ENCODE measurements at places on chromosomes 7 and 10.

DNA sequence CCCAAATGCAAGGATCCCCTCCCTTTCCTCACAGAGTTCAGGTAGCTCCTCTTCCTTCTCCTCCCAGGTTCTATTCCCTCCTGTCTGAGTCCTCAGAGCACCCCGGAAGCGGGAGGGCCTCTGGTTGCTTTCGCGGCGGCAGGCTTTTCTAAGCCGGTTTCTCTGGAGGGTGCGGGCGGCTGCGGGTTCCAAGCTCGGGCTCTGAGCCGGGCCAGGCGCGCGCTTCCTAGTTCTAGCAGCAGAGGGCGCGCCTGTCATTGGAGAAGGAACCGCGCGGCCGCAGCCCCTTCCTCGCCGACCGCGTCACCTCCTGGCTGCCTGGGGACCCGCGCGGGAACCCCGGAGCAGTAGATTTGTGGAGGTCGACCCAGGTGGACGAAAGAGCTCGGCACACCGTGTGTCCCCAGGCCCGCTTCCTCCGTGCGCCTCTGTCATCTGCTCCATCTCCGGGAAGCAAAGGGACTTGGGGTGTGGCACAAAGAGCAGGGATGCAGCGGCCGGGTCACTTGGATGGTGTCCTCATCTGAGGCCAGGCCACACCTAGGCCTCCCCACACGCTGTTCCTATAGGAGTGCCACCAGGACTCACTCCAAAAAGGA, 389.0 kb upstream of the PODXL start:
- DNase-seq = peak; percentile 26

GRCh38 chr7:3461923-3462322, 160.9 kb downstream of the SDK1 start:
- DNase-seq = no peak

DNA sequence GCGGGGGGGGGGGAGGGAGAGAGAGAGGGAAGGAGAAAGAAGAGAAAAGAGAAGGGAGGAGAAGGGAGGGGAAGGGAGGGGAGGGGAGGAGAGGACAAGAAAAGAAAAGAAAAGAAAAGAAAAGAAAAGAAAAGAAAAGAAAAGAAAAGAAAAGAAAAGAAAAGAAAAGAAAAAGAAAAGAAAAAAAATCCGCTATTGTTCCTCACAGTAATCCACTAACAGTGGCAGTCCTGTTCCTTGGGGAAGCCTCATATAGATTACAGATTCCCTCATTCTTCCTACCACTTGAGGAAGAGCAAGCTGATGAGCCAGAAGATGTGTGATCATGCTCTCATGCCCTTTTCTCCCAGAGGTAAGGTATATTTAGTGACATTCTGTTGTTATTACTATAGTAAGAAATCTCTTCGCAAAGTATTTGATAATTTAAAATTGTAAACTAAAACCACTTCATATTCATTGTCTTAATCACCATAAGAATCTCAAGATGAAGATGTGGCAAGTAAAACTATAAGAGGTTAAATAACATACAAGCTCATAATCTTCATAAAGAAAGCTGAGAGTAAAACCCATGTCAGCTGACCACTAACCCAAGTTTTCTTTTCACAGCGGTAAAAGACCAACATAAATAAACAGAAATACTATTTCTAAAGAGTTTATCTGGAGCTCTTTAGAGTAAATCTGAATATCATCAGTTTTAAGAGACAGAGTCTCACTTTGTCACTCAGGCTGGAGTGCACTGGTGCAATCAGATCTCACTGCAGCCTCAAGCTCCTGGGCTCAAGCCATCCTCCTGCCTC, 128.1 kb downstream of the JMJD1C start:
- DNase-seq = no peak

GRCh38 chr10:132662186-132662920, 123.6 kb downstream of the NKX6-2 start:
- DNase-seq = no peak

DNA sequence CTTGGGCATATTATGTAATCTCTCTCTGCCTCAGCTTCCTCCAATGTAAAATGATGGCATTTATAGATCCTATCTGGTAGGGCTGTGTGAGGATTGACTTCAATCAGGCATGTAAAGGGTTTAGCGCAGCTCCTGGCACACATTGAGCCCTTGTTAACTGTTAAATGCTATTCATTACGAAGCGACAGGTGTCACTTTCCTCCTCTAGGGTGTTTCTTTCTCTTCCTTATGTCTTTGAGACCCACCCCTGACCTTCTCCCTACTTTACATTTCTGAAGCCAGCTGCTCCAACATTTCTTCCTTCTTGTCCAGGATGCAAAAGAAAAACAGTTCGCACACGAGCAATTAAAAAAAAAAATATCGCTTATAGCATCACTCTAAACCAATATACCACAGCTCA, 5.7 kb upstream of the R3HCC1L start:
- no peak for DNase-seq

GRCh38 chr10:93897070-93897780, 3.4 kb downstream of the SLC35G1 start:
- DNase-seq = no peak

DNA sequence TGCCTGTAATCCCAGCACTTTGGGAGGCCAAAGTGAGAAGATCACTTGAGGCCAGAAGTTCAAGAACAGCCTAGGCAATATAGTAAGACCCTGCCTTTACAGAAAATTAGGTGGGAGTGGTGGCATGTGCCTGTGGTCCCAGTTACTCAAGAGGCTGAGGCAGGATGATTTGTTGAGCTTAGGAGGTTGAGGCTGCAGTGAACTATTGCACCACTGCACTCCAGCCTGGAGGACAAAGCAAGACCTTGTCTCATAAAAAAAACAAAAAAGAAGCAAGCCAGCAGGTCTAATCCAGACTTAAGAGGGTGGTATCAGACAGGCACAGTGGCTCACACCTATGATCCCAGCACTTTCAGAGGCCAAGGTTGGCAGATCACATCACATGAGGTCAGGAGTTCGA, 24.5 kb upstream of the KCTD7 start:
- DNase-seq = no peak

- DNase-seq = no peak
Observed at GRCh38 chr7:43110791-43111535, 1.5 kb upstream of the HECW1 start.

DNA sequence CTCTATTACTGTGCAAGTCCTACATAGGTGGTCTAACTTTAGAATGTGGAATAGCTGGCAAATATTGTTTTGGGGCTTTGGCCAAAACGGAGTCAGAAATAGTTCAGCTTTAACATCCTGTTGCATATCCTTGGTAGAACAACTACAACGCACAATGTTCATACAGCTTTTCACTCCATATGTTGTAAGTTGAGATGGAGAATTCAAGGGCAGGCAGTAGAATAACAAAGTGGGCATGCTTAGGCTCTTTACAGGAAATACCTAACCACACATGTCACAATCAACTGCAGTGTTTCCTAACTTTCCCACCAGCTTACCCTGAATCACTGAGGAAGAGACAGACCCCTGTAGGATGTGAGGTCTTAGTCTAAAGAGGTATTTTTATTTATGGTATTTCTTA, 122.3 kb downstream of the PPP1R3A start:
- no peak for DNase-seq

DNA sequence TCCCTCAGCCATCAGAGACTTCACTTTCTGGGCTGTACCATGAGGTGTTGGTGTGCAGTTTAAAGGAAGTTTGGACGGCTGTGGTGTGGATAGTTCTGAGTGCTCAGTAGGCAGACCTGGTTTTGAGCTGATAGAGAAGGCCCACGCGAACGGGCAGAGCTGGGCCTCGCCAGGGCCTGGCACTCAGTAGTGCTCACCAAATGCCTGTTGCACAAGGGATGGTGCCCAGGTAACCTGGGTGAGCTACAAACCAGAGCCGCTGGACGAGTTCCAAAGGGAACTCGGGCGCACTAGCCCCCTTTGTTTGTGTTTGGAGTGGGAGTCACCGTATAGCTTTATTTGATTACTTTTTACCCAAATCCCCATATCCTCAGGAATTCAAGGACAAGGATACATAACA, 95.5 kb downstream of the LHPP start:
- DNase-seq = no peak

DNA sequence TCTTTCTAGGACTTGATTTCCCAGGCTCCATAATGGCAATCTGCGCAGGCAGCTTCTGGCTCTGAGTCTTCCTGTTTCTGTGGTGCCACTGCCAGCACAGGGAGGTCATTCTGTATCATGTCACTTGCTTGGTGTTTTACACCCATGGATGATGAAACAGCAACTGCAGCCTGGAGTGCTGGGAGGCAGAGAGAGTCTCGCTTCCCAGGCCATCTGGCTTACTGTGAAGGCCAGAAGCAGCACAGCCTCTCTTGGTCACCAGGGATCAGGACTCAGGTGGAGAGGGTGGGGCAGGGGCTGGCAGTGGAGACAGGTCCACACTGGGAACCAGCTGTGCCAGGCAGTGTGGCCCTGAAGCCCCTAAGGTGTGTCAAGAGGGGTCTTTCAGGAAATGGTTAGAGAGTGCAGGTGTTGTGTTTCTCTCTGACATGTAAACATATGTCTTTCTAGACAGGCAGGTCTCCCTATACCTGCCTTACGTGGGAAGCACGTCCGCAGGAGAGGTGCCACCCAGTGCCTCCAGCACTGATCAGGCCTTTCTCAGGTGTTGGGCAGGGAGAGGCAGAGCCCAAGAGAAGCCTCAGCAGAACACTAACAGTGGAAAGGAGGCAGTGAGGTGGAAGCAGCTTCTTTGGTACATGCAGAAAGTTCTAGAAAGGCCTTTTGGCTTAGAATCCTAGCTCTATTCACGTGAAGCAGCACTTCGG, 71.4 kb downstream of the INSIG1 start:
- DNase-seq = no peak

GRCh38 chr10:9868499-9868898, 1149.2 kb upstream of the CELF2 start:
- no peak for DNase-seq

- DNase-seq = no peak
Observed at GRCh38 chr7:1021366-1021765, 23.0 kb upstream of the GPR146 start.

DNA sequence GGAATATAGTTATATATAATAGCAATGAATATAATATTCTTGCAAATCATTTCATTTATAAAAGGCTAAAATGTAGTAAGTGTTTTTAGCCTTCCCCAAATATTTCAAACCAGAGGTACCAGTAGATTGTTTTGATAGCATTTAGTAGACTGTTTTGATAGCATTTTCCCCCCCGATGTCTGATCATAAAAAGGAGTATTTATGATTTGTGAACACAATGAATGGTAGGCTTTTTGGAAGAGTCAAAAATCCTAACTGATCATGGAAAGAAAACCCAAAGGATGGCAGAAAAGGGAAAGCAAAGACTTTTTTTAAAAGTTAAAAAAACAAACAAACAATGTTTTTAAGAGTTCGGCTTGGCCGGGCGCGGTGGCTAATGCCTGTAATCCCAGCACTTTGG, 152.5 kb downstream of the PIP4K2A start:
- no peak for DNase-seq

- DNase-seq = peak; percentile 23
Observed at GRCh38 chr10:110209926-110210673, 2.7 kb downstream of the MXI1 start.

DNA sequence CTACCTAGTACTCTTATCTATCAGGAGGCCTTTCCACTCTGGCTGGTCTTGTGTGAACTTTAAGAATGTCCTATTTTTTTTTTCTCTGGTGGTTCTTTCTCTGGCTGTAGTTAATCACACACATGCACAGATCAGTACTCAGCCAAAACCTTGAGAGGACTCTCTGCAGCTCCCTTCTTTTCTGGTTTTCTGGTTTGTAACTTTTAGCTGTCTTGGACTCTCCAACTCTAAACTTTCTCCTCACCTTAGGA, 54.9 kb upstream of the HELLS start:
- DNase-seq = no peak

DNA sequence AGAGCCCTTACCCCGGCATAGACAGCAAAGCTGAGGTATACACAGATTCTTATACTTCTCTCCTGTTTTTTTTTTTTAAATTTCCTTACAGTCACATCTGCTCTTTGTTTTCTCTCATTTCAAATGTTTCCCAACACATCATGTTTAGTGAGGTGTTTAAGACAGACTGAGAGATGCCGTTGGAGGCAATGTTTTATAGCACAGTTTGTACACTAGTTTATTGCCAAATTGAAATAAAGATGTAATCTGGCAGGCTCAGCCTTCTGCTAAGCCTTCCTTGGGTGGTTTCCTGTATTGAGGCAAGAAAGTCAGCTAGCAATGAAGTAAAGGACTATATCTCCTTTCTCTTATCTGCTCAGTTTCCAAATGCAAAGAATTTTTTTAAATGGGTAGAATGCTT, 393.4 kb downstream of the SORCS1 start:
- no peak for DNase-seq

GRCh38 chr7:27375958-27376357, 133.4 kb downstream of the EVX1 start:
- DNase-seq = no peak

DNA sequence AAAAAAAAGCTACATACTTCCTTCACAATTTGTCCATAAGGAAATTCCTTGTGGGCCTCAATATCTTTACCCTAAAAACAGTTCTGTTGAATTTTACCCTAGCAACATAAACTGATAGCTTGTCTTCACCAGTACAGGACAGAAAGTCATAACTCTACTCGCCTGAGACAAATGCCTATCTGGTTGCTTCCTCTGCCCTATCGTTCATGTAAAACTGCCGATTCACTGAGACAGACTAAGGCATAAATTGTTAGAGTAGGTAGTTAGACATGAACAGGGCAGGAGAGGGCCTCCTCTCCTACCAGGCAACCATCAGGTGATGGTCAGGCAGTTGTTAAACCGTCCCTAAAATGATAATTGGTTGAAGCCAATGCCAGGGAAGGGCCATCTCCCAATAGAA, 25.0 kb downstream of the IFIT3 start:
- DNase-seq = no peak

- no peak for DNase-seq
Observed at GRCh38 chr10:127920306-127921074, 13.6 kb downstream of the PTPRE start.

DNA sequence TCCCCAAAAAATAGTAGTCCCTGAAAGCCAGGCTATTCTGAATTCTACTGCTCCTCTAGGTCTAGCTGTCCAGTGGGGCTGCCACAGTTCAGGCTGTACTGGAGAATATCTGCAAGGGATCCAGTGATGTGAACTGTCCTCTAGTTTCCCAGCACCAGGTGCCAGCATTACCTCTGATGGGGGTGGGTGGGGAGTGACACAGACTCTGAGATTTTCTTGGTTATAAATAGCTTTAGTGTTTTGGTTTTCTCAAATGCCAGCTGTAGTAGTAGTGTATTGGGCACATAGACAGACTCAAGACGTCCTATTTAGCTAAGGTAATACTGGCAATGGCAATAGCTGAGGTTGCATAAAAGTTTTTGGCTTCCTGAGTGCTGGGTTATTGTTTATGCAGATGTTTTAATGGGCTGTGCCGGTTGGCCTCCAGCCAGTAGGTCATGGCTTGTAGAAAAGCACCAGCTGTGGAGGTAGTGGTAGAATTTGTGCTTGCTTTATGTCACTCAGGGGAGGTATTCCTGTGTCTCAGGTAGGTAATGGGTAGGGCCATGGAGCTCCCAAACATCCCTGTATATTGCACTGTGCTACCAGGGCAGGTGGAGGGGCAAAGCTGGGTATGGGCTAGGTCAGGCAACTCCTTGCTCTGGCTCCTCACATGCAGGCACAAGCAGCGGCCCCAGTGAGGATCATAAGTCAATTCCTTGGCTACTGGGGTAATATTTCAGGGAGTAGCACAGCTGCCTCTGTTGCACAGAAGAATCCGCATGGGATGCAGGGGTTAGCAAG, 338.7 kb upstream of the LRRTM3 start:
- no peak for DNase-seq

Measured in prostate gland (tissue), 2 donors.